ENCODE measurements at places on chromosomes 16 and 17.

DNA sequence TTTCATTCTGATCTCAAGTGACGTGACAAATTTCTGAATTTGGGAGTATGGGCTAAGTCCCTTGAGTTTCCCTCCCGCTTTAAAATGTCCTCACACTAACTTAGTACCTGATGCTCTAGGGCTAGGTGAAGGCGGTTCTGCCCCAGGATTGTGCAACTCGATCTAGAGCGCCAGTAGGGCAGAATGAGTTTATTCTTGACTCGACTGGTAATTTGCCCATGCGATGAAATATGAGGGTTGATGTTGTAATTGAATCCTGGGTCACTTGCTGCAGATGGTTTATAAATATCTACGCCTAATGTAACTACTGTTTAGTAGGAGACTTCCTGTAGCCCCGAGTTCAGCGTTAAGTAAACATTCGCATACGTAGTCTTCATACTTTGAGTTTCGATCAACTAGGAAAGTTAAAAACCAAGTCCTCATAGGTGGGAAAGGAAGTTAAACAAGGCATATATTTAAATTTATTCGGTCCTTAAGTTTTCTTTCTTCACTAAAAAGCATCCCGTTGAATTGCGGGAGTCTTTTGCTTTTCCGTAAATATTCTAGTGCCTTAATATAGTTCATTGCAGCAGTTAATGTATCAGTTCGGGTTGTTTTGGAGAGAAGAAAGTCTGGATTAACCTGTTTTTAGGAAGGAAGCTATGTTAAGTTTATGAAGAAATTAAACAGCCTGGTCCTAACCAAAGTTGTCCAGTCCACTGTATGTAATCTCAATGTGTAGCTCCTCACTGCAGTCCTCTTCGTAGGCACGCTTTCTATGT lies 1.6 kb downstream of the CTCF start:
- peak; percentile 71 for DNase-seq

- peak; percentile 64 for DNase-seq
Measured at GRCh38 chr17:40854175-40854814, 12.7 kb downstream of the KRT12 start.

GRCh38 chr17:29140631-29141513 lies 39.3 kb downstream of the MYO18A start:
- peak; percentile 66 for DNase-seq

DNA sequence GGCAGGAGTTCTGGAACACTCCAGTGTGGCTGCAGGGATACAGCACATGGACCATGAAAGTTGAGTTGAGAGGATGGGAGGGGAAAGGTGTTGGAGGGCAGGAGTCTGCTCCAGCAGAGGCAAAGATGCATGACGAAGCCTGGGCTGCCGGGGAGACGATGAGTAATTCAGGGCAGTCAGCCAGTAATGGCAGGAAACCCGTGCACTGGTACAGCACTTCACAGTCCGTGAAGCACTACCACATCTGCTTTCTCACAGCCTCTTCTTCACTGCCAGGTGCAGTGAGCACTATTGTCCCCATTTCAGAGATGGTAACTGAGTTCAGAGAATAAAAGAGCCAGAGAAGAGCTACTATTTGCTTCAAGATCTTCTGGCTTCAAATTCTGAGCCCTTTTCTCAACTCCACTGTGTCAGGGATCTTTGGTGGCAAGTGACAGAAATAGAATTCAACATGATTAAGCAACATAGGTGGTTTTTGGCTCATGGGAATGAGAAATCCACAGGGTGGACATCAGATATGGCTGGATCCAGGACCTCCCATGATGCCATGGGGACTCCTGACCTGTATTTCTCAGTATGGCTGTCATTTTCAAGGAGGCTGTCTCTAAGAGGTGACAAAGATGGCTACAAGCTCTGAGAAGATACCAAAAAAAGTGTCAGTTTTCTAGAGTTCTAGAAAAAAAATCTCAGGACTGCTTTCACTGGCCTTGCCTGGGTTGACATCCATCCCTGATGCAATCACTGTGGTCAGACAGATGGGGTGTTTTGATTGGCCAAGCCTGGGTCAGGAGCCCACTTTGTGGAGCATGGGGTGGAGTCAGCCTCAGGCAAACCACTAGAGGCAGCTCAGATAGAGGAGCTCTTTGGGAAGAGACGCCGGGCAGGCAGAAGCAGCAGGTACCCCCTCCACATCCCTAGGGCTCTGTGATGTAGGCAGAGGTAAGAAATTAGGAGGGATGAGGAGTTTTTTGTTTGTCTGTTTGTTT lies 24.7 kb downstream of the IL21R start:
- DNase-seq = peak; percentile 81

- DNase-seq = no peak
Measured at GRCh38 chr17:1834380-1835149, 4.8 kb downstream of the RPA1 start.

All from OCI-M1 (cell line).